Psoas muscle (tissue), 8 donors: ENCODE measurements at places on chromosomes 3 and 15. TPM values are rescaled to one million over a fixed set of nuclear protein-coding genes. Genes with fewer than 3 reads are reported as not detected.

GRCh38 chr15:69860321-69860720 is 237.4 kb downstream of the TLE3 start:
- DNase-seq, result no peak

DNA sequence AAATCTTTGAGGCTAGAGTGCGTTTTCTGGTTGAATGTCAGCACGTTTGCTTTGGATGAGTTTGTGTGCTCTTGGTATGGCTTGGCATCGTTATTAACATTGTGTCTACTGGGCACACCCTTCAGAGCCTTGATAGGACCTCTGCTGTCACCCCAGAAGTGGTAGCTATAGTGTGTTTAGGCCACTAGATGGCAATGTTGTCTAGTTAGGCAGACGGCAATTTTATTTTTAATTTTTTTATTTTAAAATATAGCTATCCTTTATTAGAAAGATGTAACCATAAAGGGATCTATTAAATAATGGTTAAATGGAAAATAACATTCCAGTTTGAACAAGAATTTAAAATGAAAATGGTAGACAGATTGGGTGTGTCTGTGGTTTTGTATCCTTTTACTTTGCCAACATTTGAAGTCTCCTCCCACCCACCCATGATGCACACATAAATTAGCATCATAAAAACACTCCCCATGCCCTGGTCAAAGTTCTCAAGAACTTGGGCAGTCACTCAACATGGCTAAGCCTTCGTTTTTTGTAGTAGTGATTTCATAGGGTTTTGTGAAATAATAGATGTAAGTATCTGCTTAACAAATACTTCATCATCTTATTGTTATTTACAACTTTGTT is 200.7 kb downstream of the KCNH8 start:
- DNase-seq, result no peak

GRCh38 chr3:45677033-45677446 is 12.2 kb upstream of the SACM1L start:
- peak; percentile 27 for DNase-seq

GRCh38 chr15:60540002-60540651 is 61.2 kb upstream of the ICE2 start:
- DNase-seq, result no peak

GRCh38 chr3:59788133-59788532 is 738.3 kb upstream of the CFAP20DC start:
- DNase-seq, result no peak

DNA sequence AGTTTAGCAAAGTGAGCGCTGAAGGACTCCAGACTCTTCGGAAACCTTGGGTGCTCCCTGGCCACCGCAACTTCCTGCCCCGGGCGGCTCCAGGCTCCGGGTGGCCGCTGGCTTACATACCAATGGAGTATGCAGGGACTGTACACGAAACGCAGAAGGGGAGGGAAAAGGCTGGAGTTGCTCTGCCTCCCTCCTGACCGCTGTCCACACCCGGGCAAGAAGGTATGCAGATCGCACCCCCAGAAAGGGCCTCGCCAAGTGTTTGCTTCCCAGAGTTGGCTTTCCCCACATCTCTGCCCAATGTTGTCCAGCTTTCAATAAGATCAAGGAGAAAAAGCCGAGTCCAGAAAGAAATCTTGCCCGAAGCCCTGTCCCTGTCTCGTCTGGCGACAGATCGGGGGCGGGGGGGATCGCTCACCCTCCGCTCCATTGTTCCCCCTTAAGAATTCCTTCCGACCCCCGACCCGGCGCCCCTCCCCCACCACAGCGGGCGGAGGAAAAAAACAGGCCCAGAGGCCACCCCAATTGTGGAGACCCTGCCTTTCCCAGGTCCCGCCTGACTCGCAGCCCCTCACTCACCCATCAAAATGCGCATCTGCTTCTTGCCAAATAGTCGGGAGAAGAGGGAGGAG is 533 bp downstream of the ARF4 start:
- peak; percentile 78 for DNase-seq

- no peak for DNase-seq
Observed at GRCh38 chr3:56001537-56001936, 466.7 kb downstream of the ERC2 start.

DNA sequence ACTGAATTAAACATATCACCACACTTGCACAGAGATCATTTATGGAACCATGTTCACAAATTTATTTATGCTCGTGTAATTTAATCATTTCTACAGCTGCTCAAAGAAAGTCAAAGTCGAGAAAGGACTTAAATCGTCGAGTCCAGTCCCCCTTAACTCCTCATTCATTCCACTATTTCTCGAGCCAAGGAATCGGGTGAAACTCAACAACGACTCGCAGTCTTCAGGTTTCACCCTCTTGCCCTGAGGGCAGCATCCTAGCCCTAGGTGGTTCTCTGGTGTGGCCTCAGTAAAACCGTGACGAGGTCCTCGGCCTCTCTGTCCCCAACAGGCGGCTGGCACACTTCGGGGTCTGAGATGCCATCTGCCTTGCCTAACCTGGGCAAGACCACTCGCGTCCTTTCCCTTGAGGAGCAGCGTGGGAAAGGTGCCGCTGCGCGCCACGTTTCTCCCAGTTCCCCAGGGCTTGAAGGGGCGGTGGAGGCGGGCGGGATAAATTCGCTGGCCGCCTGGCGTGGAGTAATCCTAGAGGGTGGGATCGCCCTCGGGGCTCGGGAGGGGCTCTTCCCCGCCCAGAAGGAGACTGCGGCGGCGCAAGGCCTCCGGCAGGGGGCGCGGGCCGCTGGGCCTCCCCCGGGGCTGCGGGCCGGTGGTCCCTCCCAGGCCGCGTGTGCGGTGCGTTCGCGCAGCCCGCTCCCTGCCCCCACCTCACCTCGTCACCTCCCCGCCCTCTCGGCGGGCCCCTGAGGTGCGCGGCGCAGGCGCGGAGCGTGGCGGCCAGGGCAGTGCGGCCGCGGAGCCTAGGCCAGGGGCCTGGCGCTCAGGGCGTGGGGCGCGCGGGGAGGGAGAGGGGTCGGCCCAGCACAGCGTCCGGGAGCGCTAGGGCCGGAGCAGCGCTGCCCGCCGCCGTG is at the start of gene ZNF639:
Gene ZNF639 (plus strand): TSS at position 746 of the 911 bp plus-strand sequence. CDS start 5,263 bp downstream, outside the sequence.
- peak; percentile 90 for DNase-seq

DNA sequence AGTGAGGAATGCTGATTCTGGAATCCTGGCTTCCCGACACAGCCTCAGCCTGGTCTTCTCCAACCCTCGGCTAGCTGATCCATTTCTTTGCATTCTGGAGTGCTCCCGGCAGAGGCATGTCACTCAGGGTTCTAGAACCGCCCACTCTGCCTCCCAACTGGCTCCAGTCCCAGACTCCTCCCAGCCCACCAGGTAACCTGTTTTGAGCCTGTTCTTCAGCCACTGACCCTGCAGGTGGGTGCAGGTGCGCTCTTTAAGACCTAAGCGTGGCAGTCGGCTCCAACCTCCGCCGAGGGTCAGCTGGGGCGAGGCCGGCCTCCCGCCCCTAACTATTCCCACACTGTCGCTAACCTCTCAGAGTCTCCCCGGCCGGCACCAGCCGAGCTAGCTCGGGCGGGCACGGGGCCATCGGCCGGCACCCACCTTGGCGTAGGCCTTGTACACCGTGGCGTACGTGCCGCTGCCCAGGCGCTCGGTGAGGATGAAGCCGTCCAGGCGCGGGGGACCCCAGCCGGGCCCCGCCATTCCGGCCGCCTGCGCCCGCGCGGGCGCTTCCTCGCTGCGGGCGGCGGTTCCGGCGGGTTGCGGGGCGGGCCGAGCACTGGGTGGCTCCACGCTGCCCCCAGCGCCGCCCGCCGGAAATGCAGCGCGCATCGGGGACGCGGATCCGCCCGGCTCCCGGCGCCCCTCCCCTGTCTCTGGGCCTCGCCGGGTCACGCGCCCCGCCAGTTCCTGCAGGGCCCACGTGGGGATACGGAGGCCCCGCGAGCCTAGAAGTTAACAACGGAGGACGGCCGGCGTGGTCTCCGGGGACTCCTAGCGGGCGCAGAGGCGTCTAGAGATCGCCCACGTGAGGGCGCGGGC is at the start of gene ULK3:
Gene ULK3 (minus strand): TSS at position 576 of the 864 bp plus-strand sequence. CDS start 51 bp downstream, at position 525.
- DNase-seq, result peak; percentile 97

DNA sequence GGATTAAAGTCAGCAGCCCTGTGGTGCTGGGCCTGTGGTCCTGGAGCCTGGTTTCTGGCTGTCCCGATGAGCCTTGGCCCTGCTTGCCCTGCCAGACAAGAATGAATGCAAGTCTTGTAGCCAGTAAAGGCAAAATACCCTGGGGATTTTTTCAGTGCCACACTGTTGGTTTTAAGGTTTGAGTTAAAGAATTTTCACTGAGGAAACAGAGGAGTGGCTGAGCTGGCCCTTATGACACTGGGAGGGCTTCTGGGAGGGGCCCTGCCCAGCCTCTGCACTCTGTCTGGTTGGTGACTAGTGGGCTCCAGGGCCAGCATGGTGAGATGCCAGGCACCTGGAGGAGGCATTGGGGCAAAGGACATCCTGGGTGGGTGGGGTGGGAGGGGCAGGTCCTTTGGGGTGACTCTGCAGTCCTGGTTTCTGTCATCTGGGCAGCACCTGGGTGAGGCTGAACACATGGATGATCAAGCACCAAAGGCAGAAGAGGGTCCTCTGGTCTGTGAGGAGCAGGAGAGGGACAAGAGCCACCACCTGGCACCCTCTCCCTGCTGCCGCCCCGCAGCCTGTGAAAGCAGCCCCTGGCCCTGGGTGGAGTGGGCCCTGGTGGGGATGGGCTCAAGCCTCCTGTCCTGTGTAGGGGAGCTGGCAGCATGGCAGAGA is 12.5 kb upstream of the PLA2G4E start:
- DNase-seq, result no peak

DNA sequence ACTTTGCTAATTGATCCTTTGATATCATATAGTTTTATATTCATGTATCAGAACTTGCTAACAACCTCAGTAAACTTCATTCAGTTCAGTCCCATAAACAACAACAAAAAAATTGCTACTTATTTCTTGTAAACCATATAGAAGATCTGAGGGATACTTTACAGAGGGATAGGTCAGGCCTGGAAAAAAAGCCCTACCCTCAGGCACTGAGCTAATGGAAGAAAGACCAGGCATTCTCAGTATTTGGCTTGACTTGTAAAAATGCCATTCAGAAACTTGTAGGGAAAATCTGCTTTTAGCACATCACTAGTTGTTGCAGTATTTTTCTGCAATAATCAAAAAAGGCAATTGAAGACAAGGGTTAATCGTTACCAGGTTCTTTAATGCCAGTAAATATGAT is 33.1 kb downstream of the ARMC8 start:
- no peak for DNase-seq

GRCh38 chr15:38722236-38722635 is 157.6 kb upstream of the RASGRP1 start:
- DNase-seq, result no peak

DNA sequence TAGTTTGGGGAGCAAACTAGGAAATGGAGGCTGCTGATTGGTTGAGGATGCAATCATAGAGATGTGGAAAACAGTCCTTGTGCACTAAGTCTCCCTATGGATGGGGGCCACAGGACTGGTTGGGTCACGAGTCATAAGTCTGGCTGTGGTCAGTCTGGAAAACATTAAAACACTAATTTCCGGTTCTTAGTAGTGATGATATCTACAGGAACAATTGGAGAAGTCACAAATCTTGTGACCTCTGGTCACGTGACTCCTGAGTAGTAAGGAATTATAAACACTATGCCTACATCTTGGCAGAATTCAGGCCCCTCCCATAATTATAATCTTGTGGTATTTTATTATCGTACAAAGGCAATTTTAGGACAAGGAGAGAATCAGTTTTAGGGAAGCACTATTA is 317.3 kb upstream of the ARPP21 start:
- no peak for DNase-seq

- DNase-seq, result peak; percentile 57
Observed at GRCh38 chr3:149555927-149556326, 81.4 kb downstream of the TM4SF4 start.

DNA sequence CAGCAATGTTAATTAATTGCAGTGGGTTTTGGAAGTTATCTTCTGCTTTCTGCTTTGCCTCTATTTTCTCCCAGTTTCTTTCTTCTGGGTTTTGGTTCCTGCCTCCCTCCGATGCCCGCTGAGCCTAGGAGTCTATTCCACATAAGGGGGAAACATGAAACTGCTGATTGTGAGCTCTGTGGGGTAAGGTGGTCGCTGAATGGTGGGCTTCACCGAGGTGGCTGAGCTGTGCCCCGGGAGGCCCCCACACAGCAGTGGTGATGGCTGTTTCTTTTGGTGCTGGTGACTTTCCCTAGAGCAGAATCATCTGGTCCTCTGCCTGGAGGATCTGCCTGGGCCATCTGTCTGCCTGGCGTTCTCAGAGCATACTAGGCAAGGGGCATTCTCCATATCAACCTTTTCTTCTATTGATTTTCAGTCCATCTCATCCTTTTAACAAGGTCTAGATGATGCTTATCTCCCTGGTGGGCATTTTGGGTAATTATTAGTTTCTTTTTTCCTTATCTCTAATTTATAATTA is 68.8 kb upstream of the ATP2B2 start:
- no peak for DNase-seq

DNA sequence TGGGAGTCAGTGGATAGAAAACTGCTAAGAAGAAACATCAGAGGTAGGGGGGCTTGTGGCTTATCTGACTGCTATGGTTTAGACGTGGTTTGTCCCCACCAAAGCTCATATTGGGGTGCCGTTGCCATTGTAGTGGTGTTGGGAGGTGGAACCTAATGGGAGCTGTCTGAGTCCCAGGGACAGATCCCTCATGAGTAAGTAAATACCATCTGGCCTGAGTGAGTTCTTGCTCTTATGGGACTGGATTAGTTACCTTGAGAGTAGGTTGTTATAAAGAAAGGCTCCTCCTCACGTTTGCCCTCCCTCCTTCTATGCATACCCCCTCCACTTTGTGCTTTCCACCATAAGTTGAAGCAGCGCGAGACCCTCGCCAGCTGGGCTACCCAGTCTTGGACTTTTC is 53.4 kb upstream of the VILL start:
- no peak for DNase-seq

- no peak for DNase-seq
Observed at GRCh38 chr15:57445872-57446271, 69.6 kb downstream of the CGNL1 start.

- no peak for DNase-seq
Observed at GRCh38 chr3:34183611-34184340, 385.3 kb downstream of the PDCD6IP start.

DNA sequence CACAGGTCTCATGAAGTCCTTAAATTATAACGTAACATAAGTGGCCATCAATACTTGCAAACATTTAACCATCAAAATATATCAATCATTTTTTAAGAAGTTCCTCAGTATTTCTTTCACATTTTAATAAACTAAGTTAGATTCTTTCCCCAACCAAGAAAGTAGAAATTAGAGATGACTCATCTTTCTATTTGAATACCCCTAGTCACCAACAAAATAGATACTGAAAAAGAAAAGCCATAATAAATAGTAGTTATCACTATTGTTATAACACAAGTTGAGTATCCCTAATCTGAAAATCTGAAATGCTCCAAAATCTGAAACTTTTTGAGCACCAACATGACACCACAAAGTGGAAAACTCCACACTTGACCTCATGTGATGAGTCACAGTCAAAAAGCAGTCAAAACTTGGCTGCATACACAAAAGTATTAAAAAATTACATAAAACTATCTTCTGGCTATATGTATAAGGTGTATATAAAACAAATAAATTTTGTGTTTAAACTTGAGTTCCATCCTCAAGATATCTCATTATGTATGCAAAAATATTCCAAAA is 3.7 kb downstream of the SHQ1 start:
- no peak for DNase-seq

The BCL2A1 gene
- 1.0 TPM for total RNA-seq

The PLSCR5 gene
- total RNA-seq, result not detected

The DPP8 gene
- 39.6 TPM for total RNA-seq

The ADGRG7 gene
- 0.22 TPM for total RNA-seq

The PPIB gene
- 51.4 TPM for total RNA-seq

The MEGF11 gene
- not detected for total RNA-seq

The CHDH gene
- total RNA-seq, result 6.1 TPM
